ENCODE measurements at places on chromosomes 11 and 22.

GRCh38 chr11:74018331-74019005 is 9.6 kb upstream of the UCP3 start:
- DNase-seq: no peak

DNA sequence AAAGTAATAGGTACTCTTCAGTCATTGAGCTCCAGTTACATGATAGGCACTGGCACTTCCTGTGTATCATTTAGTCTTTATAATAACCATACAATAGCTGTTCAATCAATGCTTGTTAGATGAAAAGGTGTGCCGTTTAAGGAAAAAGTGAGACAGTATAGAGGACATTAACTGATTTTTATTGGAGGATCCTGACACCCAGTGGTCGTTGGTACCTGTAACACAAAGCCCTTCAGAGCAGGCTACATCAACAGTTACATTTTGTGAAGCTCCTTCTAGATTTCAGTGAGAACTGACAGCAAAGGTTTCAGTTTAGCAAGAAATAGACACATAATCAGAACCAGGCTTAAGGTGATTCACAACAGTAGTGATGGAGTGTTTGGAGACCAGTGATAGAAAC is 44.2 kb downstream of the CCDC81 start:
- no peak for DNase-seq

GRCh38 chr11:83021780-83022125 is 49.9 kb downstream of the RAB30 start:
- DNase-seq: no peak

DNA sequence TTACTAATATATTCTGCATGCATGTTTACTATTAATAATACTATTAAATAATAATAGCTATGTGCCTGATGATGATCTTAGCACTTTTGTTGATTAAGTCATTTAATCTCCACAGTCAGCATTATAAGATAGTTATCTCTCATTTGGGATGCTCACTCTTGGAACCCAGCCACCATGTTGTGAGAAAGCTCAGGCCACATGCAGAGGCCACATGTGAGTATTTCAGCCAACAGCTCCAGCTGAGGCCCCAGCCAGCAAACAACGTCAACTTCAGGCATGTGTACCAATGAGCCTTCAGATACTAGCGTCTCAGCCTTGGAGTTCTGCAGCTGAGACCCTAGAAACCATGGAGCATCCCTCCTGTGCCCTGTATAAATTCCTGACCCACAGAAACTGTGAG is 798.1 kb upstream of the LRRC4C start:
- DNase-seq: no peak

- DNase-seq: no peak
These were observed 10.5 kb upstream of the PANX3 start for GRCh38 chr11:124600621-124601320.

GRCh38 chr11:49995565-49995964 is 13.2 kb upstream of the OR4C12 start:
- no peak for DNase-seq
